ENCODE measurements at places on chromosomes 7 and 10.

GRCh38 chr10:481628-482027 is 207.8 kb downstream of the DIP2C start:
- DNase-seq = no peak

DNA sequence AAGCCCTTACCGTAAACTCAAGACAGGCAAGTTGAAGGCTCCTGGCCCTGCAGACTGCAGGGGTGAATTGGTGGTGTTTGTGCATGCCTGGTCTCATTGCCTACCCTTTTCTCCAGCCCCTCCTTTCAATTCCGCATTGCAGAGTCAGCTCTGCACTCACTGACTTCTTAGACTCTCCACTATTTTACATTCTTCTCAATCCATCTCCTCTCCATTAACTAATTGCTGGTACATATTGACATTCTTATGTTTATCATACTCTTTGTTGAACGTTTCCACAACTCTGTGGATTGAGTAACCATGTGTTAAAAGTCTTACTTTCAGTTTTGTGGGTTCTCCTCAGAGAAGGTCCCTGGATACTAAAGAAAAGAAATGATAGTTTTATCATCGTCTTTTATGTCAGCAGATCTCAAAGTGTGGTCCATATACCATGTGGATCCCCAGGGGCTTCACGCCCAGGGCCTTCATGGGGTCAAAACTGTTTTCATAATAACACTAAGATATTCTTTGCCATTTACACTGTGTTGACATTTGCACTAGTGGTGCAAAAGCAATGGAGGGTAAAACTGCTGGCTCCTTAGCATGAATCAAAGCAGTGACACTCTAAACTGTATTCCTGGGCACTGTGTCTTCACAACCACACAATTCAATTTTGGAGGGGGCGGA is 135.4 kb upstream of the FZD1 start:
- DNase-seq = no peak

DNA sequence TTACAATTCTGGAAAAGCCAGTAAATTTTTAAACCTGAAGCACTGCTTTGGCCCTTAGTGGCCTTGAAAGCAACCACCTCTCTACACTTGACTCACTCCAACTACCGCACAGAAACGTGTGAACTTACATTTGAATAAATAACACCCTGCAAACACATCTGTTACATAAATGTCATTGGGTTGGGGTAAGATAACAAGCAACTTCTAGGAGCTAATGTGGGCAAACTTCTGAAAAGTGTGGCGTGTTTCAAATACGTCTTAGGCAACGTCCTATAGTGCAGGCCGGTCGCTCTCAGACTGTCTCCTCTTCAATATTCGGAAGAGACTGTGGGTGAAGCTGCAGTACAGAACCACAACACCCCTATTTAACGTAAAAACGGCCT is 474 bp downstream of the ORC5 start:
- no peak for DNase-seq

- DNase-seq = no peak
Measured at GRCh38 chr7:64871761-64872160, 31.3 kb upstream of the ZNF273 start.

GRCh38 chr7:158374586-158374985 is 213.0 kb downstream of the PTPRN2 start:
- no peak for DNase-seq

DNA sequence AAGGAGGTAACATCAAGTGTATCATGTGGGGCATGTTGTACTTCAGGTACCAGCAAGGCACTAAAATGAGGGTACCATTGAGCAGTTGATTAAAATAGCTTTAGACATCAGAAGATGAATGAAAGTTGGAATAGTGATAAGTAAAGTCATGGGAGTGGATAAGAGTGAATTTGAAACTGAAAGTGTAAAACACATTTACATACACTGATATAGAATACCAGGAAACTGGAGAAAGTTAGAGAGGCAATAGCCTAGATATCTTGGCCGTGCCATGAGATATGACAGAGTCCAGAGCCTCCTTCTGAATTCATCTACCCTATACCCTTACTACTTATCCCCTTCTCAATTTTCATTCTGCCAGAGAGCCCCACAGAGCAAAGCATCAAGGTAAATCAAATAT is 76.6 kb downstream of the GRM3 start:
- DNase-seq = no peak

- no peak for DNase-seq
Measured at GRCh38 chr10:11527691-11528255, 83.7 kb downstream of the USP6NL start.

DNA sequence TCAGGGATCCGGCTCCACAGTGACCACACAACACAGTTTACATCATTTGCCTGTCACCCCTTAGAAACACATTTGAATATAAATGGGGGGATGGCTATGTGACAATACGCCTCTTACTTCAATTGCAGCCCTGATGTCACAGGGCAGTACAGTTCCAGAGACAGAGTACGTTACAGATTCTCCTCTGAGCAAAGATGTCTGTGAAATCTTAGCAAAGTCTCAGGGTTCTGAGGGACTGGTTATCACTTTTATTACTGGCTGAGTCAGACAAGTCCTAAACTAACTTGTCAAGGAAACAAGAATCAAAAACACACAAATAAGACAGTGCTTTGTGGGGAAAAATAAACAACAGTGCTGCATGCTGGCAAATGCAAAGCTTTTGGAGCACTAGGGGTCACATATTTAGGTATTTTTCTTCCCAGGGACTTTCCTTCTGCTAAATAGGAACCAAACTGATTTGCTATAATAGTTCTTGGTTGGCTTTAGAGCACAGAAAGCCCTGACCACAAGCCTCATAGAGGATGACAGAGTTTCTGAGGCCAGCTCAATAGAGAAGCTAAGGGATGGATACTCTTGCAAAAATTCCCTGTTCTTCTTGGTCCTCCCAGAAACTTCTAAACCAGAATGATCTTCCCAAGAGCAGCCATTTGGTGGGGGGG is 501.6 kb downstream of the GRID1 start:
- DNase-seq = no peak

DNA sequence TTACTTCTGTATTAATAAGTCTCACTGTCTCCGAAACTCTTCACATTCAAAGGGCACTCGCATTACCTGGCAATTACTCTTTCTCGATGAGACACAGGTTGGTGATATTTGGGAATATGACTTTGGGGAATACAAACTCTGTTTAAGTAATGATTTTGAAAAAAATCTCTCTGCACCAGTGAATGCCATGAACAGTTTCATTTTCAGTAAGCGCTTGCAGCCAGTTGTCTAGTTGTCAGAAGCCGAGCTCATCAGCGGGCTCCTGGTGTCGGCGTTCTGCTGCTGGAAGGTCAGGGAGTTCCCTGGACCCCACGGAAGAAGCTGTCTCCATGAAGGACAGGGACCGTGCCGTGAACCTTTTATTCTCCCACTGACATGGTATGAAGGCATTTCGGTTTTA is 57.7 kb downstream of the PTPRE start:
- no peak for DNase-seq

DNA sequence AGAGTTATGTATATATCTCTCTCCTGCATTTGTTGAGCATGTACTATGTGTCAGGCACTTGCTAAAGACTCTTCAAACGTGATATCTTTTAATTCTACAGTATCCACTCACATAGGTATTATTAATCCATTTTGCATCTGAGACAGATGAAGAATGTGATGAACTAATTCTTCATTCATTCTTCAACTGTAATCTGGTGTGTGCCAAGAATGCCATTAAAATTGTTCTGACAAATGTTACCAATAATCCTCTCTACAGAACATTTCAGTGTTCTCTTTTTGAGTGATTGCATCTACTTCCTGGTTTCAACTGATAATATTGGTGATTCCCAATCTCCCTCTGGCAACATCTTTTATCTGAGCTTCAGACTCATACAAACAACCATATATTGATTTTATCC is 18.0 kb upstream of the INHBA start:
- no peak for DNase-seq

DNA sequence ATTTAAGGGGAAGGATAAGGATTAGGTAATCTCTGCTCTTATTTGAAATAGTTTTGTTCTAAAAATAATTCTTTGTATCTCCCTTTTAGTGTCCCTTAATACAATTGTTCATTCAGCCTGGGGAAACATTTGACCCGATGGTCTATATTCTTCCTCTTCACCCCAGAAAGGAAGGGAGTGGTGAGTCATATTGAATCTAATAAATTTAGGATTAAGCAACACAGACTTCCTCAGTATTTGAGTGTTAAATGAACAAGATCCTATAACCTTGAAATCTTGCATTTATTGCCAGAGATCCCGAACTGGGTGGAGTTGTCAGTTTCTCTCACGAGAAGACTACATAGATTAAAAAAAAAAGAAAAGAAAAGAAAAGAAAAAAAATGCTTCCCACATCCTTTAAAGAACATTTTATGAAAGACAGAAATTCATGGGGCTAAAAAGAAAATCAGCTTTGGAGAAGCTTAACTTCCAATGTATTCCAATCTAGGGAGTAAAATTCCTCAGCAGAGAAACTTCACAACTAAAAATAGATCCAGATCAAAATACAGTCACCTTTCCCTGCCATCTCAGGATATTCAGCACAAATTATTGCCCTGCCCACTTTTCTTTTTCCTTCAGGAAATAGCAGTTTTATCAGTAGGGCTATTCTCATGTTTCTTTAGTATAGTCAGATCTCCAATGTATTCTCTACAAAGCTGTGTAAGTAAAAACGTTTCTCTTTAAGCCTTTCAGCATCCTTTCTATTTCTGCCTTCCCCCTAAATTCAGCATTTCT is 82.2 kb downstream of the SEMA3D start:
- DNase-seq = no peak

DNA sequence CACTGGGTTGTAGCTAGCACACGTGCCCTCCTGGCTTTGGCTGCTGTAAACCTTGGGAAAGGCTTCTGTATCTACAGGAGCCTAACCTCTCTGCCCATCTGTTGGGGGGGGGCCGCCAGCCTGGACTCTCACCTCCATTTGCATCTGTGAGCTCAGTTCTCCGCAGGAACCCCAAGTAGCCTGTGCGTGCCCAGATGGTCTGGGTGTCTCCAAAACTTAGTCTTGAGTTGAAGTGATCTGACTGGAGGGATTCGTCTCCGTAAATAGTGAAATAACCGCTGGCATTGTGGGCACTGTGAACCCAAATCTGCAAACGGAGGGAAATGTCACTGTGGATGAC is 147.9 kb downstream of the ZMYND11 start:
- DNase-seq = no peak

GRCh38 chr7:44098092-44099068 is 5.8 kb upstream of the AEBP1 start:
- no peak for DNase-seq

- no peak for DNase-seq
Measured at GRCh38 chr10:94088926-94089381, 95.2 kb downstream of the PLCE1 start.

DNA sequence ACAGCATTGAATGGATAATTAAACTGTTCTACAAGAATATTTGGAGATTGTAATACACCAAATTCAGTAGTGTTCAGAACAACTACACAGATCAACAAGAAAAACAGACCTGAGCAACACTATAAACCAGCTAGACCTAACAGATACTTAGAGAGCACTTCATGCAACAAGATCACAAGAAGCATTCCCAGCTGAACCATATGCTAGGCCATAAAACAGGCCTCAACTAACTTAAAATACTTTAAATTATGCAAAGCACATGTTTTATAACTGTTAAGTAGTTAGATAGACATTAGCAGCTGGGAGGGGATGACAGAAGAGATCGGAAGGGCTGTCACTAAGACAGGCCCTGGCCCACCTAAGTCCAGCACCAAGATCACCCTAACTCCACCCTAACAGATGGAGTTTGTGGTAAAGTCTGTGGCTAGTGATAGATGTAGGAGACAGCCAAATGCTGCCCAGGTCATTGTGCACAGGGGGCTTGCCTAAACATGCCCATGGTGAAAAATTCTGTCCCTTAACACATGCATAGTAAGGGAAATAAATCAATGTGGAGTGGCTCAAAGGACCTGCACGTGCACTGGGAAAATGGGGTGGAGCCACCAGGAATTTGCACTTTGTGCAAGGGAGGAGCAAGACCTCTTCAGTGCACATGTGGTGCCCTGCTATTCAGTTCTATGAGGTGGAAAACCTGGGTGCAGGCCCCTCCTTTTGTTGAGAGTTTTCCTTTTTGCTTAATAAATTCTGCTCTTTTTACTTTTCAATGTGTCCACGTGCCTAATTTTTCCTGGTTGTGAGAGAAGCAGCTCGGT is 567.8 kb upstream of the NRG3 start:
- no peak for DNase-seq

- DNase-seq = no peak
Measured at GRCh38 chr10:21969326-21970287, 33.9 kb downstream of the DNAJC1 start.

DNA sequence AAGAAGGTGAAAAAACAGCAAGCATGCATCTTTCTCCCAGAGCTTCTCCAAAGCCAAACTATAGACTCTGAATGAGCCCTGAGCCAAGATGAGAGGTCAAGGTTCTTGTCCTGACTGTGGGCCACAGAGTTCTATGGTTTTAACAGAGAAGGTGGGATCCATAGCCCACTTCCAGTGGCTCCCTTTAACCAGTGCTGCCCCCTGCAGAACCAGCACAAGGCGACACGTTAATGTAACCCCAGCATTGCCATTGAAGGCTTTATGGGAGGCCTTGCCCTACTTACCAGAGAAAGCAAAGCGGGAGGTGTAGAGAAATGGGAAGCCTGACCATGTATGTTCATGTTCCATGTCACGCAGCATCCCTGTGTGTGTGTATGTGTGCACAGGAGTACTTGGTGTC is 243.6 kb downstream of the PRPF18 start:
- DNase-seq = no peak

DNA sequence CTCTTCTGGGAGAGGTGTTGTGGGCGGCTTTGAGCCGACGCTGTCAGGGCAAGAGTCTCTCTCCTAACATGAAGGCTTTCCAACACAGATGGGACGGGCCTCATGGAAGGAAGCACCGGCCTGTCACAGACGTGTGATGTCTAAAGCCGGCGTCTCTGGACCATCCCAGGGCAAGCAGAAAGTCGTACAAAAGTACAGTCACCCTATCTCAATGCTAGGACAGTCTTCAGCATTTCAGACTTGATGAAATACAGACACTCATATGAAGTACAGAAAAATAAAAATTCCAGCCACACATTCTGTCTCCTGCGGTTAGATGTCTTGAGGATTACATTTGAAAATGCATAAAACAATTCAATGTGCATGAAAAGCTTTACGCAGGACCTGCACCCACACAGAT is 30.6 kb downstream of the CYP2W1 start:
- no peak for DNase-seq

DNA sequence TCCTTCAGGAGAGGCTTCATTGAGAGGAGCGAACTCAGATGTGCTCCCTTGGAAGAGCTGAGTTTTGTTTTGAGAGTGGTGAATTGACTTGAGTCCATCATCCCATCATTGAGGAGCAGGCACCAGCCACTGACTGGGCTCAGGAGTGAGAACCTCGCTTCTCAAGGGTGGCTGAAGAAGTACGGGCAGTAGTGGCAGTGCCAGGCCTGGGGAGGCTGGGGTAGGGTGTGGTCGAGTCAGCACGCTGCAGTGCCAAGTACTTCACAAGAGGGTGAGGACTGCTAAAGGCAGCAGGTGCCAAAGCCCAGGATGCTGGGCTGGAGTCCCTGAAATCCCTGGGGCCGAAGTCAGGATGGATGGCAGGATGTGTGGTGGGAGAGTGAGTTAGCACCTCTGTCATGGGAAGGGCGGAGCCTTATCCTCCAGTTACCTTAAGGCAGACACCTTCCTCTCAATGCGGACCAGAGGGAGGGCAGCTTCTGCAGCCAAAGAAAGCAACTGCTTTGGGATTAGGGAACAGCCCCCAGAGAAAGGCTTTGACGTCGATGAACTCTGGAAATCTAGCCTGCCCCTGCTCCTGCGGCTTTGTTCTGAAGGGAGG is 210.3 kb downstream of the CAMK1D start:
- DNase-seq = no peak

All from stimulated activated CD4-positive, alpha-beta T cell treated with anti-CD3 and anti-CD28 coated beads, Interleukin-4, amount 100 ng/mL, for 48 hours (primary cell).